Type B pancreatic cell (in vitro differentiated cells): ENCODE measurements at places on chromosomes 7 and 10.

GRCh38 chr10:122149561-122150505, 121.3 kb upstream of the BTBD16 start:
- no peak for DNase-seq

- DNase-seq: no peak
Measured at GRCh38 chr7:134755422-134756022, 23.9 kb upstream of the CALD1 start.

DNA sequence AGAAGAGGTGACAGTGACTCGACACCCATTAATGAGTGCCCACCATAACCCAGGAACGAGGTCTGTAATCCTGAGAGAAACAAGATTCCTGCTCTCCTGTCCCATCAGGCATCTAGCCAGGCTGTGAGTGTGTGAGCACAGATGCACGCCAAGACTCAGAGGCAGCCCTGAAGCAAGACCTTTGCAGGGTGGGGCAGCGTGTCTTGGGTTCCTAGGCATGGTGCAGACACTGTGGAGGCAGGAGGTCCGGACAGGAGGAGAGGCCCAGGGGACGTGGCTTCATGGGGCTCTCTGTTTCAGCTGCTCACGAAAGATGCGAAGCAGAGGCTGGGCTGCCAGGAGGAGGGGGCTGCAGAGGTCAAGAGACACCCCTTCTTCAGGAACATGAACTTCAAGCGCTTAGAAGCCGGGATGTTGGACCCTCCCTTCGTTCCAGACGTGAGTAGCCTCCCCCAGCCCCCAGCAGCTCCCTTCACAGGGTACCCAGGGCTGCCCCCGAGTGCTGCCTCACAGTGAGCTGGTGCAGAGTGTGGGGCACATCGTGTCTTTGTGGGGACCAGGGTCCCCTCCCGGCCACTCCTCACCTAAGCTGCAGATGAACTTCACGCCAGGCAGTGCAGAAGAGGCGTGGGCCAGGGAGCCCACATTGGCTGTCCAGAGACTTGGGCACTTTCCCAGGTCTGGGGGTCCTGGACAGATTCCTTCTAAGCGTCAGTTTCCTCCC, 94.5 kb downstream of the RGS10 start:
- DNase-seq: no peak

DNA sequence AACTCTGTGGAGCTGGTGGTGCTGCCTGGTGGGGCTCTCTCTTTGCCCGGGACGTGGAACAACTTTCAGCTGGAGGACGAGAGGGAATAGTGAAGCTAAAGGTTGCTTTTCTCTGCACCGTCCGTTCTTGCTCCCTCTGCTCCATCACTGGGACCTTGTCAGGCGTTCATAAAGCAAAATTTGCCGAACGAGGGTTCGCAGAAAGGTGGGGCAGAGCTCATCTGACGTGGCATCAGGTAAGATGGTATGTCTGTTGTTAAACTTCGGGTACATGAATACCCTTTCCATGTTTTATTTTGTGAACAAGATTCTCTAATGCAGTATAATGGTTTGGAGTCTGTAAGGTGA, 416 bp downstream of the BBS9 start:
- DNase-seq: no peak

- DNase-seq: no peak
Measured at GRCh38 chr7:41916450-41916927, 213.6 kb upstream of the INHBA start.

DNA sequence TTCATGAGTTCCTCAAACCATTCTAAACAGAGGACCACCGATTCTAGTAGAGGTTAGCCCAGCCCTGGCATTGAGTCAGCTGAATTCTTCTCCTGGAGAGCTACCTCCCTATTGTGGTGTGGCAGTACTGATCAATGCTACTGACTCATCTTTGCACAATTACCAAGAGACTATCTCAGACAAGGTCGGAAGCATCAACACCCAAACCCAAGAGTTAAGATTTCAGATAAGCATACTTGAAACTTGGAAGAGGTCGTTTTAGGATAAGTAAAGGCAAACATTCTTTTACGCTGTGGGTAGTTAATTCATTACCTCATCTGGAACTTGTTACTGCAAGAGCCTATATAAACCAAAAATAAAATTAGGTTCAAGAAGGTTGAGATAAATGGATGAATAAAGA, 154.6 kb upstream of the NRBF2 start:
- DNase-seq: no peak

- DNase-seq: no peak
Measured at GRCh38 chr10:31612082-31612481, 293.1 kb downstream of the ZEB1 start.

GRCh38 chr7:155591055-155591775, 44.9 kb upstream of the CNPY1 start:
- no peak for DNase-seq

DNA sequence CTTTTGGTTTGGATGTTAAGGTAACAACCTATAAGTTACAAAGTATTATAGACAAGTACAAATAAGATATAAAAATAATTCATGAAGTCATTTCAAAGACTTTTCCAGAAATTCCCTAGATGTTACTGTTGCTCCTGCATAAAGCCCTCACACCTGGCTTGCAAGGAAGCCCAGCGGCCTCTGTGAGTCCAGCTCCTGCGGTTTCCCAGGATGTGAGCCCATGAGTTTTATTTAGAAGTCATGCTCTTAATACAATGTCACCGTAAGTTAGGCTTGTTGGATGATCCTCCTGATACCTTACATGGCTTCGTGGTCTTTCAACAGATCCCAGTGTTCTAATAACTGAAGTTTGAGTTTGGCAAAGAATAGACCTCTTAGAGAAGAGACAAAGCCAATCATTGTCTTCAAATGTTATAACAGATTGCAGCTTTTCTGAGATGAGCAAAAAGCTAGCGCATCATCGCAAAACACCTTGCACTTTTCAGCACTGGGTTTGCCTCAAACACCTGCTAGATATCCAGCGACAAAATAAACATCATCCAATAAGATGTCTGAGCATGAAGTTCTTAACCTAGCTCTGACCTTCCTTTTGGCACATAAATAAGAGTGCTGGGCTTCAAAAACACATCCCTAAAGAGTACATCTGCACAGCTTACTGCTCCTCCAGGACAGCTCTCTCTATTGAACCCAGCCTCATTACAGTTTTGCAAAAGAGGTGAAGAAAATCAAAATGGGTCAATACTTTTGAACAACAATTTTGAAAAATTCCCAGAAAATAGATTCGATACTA, 3.6 kb downstream of the FAM171A1 start:
- no peak for DNase-seq

GRCh38 chr7:117630907-117631564, 151.2 kb downstream of the CFTR start:
- no peak for DNase-seq
